ENCODE measurements at places on chromosomes 6 and 20.

DNA sequence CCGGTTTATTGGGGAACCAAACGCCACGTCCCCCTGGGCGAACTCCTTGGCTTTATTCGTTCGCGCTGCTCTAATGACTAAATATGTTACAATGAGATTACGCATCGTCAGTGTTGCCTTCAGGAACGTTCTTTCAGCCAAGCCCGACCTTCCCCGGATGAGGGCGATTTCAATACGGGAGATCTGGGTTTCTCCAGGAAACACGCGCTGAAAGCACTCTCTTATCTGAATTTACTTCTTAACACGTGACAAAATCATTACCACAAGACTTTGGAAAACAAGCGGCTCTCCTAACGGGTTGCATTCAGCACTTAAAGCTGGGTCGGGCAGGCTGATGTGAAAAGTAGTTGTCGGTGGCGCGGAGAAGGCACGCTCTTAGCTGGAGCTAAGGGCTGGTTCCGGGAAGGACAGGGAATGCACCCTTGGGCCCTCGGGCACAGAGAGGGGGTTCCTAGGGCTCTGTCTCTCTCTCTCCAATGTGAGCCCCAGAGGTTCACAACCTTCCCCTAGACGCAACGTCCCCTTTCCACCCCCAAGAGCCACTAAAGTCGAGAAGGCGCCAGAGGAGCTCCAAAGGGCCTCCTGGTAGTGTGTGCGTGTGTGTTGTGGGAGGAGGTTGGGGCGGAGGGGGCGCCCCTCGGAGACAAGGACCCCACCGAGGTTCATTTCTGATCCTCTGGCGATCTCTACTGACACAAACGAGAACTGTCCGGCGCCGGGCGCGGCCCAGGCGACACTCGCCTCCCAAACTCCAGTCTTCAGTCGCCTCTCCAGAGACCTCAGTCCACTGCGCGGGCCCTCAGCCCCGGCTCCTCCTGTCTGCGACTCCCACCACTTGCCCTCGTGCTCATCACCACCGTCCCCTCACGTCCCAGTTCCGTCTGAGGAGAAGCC is 7.1 kb upstream of the NKX2-2 start:
- DNase-seq: no peak

DNA sequence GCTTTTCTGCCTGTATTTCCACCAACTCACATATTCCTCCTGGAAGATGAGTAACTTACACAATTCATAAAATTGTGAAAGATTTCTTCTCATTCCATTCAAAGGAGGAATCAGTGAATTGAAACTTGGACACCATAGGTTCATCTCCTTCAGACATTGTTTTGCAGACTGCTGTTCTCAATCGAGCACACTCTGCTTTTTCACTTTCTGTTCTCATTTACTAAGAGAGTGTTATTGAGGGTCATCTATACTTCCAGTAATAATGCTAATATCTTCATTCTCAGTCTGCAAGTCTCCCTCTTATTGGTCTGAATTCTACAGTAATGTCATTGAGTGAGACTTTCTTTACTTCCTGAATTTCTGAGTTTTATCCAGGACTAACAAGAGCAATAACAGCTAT is 67.5 kb upstream of the FUT9 start:
- no peak for DNase-seq

DNA sequence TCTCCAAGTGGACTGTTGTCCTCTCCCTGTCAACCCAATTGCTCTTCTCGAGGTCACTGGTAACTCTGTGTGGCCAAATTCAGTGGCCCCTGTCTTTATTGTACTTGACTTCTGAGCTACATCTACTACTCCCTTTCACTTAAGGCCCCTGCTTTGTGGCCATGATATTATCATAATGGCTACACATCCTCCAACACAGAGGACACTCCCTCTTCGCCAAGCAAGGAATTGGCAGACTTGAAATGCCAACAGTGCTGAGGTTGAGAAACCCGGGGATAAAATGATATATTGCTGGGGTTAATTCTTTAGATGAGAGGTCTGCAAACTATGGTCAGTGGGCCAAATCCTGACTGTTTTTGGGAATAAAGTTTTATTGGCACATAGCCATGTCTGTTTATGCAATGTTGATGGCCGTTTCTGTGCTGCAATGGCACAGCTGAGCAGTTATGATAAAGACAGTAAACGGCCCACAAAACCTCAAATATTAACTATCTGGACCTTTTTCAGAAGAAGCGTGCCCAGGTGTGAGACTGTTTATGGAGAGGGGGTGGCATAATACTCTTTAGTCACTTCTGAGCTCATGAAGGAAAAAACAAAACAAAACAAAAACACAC is 12.0 kb upstream of the MRPS10 start:
- DNase-seq: no peak

DNA sequence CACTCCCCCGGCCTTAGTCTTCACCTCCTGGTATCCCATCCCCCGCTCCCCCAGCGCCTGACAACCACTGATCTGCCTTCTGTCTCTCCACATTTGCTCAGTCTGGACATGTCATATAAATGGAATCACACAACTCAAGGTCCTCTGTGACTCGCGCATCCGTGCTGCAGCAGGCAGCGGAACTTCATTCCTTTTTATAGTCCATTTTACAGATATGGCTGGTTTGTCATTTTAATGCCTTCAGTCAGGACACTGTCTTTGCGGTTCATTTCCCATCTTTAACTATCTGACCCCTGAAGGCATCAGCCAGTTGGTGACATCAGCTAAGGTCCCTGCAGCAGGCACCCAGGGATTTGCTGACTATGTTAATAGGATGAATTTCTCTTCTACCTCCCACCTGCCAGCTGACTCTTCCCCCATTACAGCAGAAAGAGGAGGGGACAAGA is 125.7 kb downstream of the ZMYND8 start:
- DNase-seq: no peak

- peak; percentile 91 for DNase-seq
Observed at GRCh38 chr6:31834367-31835250, 7.1 kb downstream of the HSPA1B start.

DNA sequence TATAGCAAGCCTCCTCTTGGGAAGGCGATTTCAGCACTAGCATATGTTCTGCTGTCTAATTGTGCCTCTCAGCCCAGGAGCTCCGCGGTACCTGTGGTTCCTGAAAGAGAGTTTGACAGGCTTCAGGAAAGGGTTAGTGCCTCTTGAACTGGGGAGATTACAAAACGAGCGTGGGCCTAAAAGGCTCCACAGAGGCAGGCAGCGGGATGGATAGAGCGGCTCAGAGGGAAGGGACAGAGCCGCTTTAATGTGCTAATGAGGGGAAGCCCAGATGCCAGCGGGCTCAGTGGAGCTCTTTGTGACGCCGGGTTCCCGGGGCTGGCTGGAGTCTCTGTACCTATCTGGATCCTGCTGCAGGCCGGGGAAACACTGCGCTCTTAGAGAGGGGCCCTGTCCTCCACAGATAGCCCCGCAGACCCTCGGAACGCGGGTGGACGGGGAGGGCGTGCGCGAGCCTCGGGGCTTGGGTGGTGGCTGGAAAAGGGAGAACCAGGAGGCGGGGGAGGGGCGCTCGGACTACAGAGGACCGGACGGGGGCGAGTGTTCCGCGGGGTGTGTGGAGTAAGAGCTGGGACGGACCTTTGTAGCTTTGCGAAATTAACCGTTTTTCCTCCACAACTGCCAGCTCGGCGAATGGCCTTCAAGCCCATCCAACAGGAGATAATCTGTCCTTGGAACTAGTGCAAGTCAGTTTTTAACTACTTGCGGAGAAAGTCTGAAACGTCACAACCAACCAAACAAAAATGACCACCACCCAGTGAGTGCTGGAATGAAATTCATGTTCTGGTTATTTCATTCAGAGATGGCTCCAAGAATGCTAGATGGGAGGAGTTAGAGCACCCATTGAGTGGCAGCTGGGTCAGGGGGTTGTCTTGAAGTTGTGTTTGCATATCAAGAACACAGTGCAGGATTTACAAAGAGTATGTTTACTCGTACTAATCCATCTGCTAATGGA is 13.0 kb downstream of the SLC35F1 start:
- DNase-seq: no peak

GRCh38 chr20:42095221-42095620 is 477.0 kb upstream of the CHD6 start:
- DNase-seq: no peak

- DNase-seq: no peak
Observed at GRCh38 chr6:106431972-106432371, 71.5 kb downstream of the CRYBG1 start.

DNA sequence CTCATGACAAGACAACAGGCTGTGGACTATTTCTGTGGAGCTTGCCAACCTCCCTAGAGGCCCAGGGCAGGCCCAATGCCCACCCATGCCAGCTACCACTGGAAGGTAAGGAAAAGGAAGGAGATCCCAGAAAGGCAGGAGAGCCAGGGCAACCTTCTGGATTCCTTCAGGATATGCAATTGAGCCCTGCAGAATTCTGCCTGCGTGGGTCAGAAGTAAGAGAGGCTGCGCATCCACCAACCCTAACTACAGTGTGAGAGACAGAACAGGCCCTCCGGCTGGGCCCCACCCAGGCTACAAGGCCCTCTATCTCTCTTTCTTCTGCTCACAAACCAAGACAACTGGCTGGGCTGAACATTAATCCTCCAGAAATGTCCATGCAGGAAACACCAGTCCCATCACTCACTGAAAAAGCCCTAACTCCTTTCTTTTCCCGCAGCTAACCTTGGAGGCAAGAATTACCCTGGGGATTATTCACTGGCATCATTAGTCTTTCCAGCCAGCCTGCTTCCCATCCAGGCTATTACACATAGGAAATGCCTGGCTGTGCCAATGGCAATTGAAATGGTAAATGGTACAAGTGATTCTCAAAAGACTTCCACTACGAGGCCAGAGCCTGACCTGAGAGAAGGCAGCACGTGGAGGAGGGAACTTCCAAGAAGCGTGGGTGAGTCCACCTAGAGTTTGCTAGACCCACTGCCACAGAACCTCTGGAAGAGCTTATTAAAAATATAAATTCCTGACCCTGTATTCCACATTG is 15.2 kb downstream of the MAP1LC3A start:
- DNase-seq: no peak

DNA sequence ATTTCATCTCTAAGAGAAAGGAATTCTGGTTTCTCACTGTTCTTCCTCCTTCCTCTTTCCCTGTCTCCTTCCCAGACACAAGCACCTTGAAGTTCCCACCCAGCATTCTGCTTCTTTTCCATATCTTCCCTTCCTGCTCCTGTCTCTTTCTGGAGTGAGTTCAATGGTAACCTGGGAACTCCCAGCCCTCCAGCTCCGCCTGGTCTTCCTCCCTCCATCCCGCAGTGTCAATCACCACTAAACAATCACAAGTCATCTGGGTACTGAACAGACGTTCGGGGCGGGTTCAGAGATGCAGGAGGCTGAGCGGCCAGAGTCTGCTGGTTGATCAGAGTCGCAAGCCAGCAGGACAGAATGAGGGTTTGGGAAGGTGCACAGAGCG is 7.7 kb downstream of the TTBK1 start:
- DNase-seq: no peak

- no peak for DNase-seq
Observed at GRCh38 chr20:62448038-62448437, 20.7 kb upstream of the RBBP8NL start.

DNA sequence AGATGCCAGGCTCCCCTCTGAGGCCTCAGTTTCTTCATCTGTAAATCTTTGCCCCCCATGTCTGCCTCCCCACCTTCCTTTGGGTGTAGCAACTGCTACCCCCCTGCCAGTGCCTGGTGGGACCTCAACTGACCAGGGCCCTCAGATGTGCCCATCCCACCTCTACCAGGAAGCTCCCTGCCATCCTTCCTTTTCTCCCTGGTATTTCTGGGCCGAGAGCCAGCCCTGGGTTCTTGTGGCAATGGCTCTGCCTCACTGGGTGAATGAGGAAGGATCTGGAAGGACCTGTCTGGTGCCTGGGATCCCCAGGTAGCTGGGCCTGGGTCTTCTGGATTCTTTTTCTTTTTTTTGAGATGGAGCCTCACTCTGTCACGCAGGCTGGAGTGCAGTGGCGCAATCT is 141.1 kb upstream of the RNF24 start:
- DNase-seq: no peak

GRCh38 chr6:137779982-137780381 is 87.1 kb upstream of the TNFAIP3 start:
- DNase-seq: no peak

- no peak for DNase-seq
Observed at GRCh38 chr6:23526526-23526925, 599.5 kb upstream of the NRSN1 start.

- peak; percentile 77 for DNase-seq
Observed at GRCh38 chr6:43608310-43608763, 20.7 kb downstream of the GTPBP2 start.

DNA sequence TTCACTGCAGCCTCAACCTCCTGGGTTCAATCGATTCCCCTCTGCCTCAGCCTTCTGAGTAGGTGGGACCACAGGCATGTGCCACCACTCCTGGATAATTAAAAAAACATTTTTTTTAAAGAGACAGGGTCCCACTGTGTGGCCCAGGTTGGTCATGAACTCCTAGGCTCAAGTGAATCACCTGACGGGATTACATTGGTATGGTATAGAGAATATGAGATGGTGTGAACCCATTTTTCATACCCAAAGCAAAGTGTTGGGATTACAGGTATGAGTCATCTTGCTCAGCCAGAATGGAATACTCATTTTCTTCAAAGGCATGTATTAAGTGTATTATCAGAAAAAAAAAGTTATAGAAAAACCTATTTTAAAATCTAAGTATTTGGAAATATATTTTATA is 114.2 kb downstream of the AHI1 start:
- DNase-seq: no peak

Measured in left kidney (tissue), 8 donors.